Ecto neural progenitor cell (in vitro differentiated cells): ENCODE measurements at places on chromosomes 6 and 20.

DNA sequence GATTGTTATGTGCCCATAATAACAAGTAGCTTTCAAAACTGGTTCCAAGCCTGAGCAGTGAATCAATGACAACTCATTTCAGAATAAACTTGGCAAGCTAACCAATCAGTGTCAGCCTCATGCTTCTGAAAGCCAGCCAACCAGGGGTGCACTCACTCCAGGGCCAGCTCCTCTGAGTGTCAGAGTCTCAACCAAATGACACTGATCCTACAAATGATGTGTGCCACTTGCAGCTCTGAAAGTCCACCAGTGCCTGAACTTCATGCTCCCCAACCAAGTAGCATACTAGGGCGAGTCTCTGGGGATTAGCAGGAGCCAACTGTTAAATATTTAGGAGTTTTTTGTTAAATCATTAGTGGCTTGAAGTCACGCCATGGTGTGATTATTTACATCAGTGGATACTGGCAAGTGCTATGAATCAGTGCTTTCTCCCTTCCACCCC is 4.5 kb downstream of the IYD start:
- DNase-seq: no peak

DNA sequence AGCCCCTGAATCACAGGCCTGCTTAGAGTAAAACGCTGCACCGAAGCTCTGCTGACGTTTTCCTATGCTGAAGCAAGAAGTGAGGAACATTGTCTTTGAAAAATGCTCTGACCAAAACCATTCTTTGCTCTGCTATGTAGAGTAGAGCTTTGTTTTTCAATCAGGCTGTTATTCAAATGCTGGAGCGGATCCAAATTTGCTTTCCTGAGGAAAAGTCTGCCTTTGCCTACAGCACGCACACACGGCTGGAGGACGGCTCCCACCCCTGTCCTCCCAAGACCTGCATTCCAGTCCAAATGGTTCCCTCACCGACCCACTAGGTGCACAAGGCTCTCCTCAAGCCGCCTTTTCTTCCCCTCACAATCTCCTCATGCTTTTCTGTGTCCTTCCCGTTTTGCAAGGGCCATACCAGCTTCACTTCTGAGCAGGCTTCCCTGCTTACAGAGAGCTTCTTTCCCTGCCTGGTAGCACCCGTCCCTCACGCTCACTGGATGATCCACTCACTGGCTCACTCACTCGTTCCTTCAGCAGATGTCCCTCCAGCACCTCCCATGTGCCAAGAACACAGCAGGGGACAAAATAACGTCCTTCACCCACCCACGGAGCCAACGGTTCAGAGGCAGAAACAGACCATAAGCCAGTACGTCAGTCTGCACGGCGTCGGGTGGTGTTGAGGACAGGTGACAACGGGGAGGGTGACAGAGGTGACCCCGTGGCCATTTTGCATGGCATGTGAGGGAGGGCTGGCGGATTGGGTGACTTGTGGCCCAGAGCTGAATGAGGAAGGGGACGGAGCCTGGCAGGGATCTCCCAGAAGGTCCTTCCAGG is 137.9 kb upstream of the NEDD9 start:
- no peak for DNase-seq

- no peak for DNase-seq
These were observed 80.3 kb downstream of the TBC1D7 start for GRCh38 chr6:13248053-13248452.

DNA sequence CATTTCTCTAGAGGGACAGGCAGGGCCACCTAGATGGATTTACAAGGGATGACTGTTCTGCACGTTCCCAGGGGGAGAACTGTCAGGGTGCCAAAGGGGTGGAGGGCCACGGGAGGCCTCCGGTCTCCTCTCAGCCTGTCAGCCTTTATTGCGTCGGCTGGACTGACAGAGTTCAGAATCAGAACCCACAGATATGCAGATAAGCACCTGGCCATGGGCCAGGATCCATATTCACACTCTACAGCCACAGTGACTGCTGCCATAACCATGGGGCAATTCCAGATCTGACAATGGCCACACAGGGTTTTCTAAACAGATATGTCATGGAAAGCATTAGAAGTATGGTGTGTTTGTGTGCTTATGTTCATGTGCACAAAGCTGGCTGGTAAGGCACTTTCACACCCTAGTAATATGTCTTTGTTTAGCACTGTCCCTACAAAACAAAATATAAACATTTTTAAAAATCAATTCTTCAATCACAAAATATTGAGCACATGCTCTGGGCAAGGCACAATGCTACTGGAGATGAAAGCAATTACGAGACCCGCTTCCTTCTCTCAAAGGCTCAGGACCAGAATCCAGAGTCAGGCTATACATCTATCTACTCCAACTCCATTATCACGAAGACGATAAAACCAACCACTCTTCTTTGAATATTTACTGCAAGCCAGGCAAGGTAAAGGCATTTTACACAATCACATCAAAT is 29.1 kb downstream of the TRAM2 start:
- no peak for DNase-seq

DNA sequence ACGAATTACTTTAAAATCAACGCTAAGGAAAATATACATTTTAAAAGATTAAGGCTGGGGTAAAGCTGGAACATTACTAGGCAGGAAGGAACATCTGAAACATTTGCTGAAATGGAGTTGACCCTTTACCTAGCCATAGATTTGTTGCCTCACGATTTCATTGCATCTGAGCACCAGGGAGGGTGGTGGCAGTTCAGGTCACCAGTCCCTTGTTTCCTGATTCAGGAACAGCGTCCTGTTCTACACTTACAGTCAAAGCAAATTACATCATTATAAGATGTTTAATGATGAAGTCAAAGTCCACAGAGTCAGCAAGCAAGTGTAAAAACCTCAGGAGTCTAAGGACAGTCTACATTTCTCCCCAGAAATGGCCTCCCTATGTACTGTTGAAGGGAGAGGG is 9.0 kb upstream of the MICA start:
- no peak for DNase-seq
